ENCODE measurements at places on chromosomes 11 and 22.
A peak's percentile ranks its signal among the peaks of the same experiment; 100 is the strongest.

DNA sequence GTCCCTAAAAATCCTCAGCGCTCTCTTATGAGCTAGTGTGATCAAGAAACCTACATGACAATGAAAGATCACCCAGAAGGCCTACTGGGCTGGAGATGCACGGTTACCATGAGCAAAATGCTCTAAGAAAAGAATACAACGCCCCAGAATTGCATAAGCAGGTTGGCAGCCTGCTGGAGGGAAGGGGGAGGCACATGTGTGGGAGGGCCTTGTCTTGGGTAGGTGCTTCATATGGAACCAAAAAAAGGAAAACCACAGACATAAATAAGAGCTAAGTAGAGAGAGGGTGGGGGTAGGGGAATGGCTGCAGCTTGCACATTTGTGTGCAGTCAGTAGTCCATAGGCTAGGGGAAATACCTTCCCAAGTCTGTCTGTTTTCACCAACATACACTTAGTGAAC lies 2.8 kb downstream of the SIAE start:
- peak; percentile 21 for DNase-seq

GRCh38 chr11:1073261-1073724 lies 1.4 kb upstream of the MUC2 start:
- DNase-seq, result peak; percentile 85

GRCh38 chr11:11247086-11247485 lies 106.0 kb downstream of the CSNK2A3 start:
- no peak for DNase-seq

DNA sequence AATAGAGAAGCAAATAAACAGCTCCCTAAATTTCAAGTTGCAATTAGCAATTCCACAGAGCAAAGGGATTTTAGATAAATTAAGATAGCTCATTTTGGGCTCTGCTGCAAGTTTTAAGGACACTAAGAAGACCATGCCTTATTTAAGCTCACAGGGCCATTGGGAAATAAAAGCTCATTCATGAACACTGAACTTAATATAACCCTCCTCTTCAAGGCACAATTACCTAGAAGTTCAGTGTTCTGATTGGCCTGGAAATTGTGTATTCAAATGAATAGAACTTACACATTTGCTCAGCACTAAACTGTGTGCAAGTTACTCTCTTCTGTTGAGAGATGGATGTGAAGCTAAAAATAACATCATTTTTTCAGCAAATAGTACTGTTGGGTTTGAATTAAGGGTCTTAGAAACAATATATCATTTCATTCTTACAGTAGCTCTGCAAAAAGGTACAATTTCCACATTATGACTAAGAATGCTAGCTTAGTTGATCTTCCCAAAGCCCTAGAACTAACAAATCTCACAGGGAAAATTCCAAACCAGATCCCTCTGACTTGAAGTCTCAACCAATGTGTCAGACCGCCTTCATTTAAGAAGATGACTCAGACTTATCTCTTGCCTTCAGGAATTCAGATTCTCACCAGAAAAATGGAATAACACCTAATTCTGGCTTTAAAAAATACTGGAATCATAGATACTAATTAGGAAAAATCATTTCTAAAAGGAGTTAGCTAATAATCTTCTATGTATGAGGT lies 87.4 kb upstream of the LRRC55 start:
- DNase-seq, result peak; percentile 7

- no peak for DNase-seq
Observed at GRCh38 chr22:38222797-38223119, 21.0 kb downstream of the MAFF start.

DNA sequence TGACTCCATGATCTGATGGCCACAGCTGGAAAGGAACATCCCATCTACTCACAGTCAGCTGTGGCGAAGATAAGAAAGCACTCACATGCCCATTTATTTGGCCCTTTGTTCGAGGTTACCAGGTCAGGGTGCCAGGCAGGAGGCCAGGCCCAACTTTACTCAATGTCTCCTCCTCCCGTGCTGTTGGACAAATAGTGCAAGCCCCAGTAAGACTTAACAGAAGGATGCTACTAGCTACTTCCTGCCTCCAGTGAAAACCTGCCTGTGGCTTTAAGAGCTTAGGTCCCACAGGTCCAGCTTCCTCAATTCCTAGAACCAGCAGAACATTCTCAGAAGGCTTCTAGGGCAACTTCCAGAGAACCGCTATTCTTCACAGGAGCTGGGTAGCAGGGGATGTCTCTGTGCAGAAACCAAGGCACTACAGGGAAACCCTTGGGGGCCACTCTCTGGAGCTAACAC lies 12.9 kb upstream of the CRY2 start:
- DNase-seq, result no peak

DNA sequence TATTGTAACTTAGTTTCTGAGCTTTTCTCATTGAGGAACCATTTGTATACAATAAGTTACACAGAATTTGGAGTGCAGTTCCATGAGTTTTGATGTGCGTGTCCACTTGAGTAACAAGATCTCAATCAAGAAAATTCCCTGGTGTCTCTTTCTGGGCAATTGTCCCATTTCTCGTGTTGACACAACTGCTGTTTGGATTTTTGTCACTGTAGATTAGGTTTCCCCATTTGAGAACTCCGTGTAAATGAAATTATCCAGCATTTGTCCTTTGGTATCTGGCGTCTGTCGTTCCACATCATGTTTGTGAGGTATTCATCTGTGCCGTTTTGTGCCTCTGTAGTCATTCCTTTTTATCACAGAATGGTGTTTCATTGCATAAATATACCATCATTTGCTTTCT lies 547.0 kb downstream of the TBC1D22A start:
- no peak for DNase-seq

DNA sequence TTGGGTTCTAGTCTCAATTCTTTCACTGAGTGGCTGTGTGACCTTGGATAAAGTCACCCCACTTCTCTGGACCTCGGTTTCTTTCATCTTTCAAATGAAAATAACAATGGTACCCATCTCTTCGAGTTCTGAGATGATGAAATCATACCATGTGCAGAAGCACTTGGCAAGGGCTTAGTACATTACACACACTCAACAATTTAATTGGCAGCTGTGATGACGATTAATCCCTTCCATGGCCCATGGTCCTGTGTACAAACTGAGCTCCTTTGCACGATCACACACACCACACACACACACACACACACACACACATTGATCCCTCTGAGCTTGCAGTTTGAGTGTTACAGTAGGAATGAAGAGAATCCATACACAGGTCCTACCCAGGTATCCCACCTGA lies 103.4 kb upstream of the ASPHD2 start:
- no peak for DNase-seq

- peak; percentile 27 for DNase-seq
Observed at GRCh38 chr11:65182258-65183170, 786 bp downstream of the CAPN1 start.

GRCh38 chr22:35226958-35227647 lies 30.2 kb upstream of the HMGXB4 start:
- DNase-seq, result no peak

DNA sequence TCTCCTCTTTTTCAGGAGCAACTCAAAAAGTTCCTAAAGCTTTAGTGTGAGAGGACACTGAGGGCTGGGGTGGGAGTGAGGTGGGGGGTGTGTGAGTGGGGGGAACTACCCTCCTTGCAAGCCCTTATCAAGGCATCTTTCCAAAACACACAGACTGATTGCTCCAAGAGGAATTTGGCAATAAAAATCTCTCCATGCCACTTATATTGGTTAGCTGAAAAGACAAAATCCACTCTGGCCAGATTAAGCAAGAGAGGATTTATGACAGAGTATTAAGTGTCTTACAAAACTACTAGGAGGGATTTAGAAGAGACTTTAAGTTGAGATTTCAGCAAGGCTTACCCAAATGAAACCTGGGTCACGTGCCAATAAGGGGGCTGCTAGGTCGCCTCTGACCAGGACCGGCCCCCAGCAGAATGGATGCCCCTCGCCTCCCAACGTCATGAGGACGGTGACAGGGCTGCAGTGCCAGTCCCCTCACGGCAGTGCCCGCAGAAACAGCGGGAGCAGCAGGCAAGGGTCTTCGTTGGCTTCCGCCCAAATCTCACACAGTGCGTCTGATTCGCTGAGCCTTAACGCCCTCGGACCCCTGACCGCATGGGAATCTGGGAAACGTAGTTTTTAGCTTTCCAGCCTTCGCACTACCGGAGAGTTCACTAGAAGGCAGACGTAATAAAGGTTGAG lies 22.1 kb upstream of the CTR9 start:
- peak; percentile 32 for DNase-seq

DNA sequence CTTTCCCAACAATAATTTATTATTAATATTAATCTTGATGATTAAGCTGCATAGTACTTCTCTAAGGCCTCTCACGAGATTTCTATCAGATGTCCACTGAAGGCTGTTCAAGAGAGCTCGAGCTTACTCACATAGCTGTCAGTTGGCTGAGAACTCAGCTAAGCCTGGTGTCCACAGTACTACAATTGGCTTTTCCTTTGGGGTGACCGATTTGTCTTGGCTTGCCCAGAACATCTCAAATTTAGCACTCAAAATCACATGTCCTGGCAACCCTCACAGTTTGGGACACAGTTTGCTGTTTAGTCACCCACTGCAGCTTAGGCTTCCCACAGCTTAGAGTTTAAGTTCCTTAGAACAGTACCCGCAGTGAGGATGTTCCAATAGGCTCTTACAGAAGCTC lies 96.5 kb downstream of the LUZP2 start:
- DNase-seq, result peak; percentile 33

DNA sequence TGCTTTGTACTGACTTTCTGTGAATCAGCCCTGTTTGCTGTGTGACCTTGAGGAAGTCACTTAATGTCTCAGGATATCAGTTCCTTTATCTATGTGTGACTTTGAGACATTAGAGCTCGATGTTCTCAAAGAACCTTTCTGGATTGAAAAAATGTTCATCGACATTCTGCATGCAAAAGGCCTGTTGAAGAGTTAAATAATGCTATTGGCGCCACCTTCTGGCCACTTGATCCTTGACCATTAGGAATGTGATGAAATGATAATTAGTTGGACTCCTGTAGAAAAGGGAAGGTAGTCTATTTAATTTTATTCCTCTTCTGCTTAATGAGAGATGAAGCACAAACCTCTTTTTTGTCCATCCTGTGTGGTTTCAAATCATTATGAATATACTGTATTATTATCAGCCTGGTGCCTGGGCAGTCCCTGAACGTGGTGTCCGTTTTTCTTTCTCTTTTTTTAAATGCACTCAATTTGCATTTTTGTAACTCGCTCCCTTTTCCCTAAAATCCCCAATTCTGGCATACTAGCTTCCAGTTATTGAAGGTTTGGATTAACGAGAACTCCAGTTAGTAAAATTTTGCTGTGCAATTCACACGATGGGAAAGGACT lies 20.7 kb downstream of the ELF5 start:
- peak; percentile 71 for DNase-seq

GRCh38 chr11:20192151-20192550 lies 31.9 kb upstream of the DBX1 start:
- no peak for DNase-seq

GRCh38 chr11:109865548-109866186 lies 227.5 kb upstream of the ZC3H12C start:
- DNase-seq, result no peak

- no peak for DNase-seq
Observed at GRCh38 chr11:124923296-124923695, 4.2 kb downstream of the HEPN1 start.

DNA sequence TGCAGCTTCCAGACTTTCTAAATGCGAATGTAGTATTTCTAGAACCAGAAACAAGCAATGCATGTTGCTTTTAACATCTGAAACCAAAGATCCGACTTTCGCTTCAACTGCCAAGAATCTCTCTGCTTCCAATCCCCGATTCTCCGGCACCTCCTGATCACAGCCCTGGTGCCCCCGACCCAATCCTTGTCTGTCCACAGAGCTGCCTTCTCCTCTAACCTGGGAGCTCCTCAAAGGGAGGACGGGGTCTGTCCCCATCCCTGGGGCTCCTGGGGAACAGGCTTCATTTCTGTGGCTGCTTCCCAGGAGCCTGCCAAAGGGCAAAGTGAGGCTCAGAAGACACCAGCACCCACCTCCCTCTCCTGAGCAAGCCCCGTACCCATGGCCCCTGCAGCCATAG lies 521 bp downstream of the ALDH3B2 start:
- DNase-seq, result no peak

GRCh38 chr11:63814383-63814736 lies 1.1 kb downstream of the SPINDOC start:
- peak; percentile 13 for DNase-seq

GRCh38 chr11:1534682-1535081 lies 37.4 kb downstream of the DUSP8 start:
- DNase-seq, result peak; percentile 14

DNA sequence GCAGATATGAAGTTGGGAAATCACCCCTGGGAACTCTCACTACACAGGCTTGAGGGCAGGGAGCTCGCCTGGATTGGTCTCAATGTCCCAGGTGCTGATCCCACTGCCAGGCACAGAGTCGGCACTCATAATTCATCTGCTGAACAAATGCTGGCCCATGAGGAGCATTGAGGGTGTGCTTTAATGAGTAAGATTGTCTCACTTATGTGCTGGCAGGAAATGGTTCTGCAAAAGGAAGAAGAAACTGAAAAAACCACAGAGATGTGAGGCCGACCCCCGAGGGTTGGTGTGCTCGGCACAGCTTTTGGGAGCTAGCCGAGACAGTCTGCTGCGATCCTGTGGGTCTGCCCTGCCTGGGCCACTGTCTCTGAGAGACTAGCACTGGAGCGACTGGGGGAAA lies 9.4 kb downstream of the PLAAT2 start:
- DNase-seq, result peak; percentile 54

GRCh38 chr11:61618978-61619377 lies 38.1 kb upstream of the SYT7 start:
- no peak for DNase-seq

GRCh38 chr22:32389685-32390084 lies 22.4 kb downstream of the RTCB start:
- peak; percentile 18 for DNase-seq

GRCh38 chr11:64794526-64794925 lies 8.5 kb downstream of the MAP4K2 start:
- no peak for DNase-seq

DNA sequence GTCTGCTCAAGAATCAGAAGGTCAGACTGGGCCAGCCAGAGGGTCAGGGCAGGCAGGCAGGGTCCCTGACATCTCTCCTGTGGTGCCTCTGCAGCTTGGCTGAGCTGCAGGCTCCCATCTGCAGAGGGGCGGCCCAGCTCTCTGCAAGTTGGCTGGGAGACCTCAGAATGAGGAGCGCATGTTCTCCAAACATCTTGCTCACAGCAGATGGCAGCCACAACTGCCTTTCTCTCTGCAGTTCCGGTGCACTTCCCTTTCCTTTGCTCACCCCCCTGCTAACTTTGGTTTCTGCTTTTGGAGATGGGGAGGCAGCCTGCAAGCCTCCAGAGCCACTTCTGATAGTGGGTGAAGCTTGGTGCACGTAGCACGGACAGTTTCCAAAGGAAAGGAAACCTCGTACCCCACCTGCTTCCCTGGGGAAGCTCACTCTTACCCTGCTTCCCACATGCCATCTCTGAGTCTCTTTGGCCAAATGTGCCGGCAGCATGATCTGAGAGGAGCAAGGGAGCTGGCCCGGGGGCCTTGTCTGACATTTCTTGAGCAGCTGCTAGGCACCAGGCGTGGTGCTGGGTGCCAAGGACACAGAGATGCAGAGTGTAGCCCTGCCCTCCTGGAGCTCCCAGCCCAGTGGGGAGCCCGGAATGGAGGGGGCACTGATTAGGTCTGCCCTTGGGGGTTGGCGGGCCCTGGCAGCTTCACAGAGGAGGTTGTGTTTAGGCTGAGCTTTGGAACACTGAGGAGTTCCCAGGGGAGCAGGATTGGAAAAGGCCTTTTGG lies 18.2 kb downstream of the DAGLA start:
- DNase-seq, result no peak

Measured in cardiac fibroblast (primary cell).